ENCODE measurements at places on chromosomes 1 and 21.

- DNase-seq, result no peak
These were observed 1.8 kb downstream of the VANGL2 start for GRCh38 chr1:160402001-160402795.

- DNase-seq, result no peak
These were observed 87.2 kb downstream of the MRPL37 start for GRCh38 chr1:54287176-54287650.

DNA sequence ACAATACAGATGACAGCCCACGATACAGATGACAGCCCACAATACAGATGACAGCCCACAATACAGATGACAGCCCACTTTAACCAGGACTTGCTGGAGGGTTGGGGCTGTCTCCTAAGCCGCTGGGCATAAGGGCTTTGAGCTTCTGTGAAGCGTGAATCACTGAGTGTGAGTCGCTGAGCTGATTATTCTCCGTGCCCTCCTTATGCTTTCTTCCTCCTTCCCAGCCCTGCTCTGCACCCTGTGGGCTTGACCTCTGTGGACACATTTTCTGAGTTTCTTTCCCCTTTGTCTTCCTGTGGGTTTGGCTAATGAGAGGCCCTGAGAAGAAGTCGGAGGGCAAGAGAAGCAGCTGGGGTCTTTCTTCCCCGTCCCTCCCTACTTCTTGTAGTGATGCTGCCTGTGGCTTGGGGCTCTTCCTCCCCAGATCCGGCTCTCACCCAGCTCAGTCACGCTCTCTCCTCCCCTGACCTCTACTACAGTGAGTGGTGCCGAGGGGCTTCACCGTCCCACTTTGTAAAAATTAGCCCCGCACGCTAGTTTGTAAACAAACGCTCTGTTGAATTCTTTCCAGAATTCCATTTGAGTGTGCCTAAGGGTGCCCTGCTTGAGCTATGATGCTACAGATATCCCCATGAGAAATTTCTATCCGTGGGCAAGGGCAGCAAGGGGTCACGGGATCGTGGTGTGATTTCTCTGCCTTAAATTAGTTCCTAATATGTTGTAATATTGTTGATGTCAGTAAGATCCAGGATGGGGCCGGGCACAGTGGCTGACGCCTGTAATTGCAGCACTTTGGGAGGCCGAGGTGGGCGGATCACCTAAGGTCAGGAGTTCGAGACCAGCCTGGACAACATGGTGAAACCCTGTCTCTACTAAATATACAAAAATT is 46.4 kb upstream of the SOD1 start:
- no peak for DNase-seq

GRCh38 chr1:27958513-27958912 is 1.3 kb upstream of the XKR8 start:
- DNase-seq, result no peak

- DNase-seq, result no peak
These were observed 188.2 kb downstream of the AMY1C start for GRCh38 chr1:103937763-103938357.

GRCh38 chr1:100704473-100704872 is 15.1 kb upstream of the VCAM1 start:
- DNase-seq, result no peak

- no peak for DNase-seq
These were observed 87.9 kb downstream of the PRDM16 start for GRCh38 chr1:3156936-3157335.

DNA sequence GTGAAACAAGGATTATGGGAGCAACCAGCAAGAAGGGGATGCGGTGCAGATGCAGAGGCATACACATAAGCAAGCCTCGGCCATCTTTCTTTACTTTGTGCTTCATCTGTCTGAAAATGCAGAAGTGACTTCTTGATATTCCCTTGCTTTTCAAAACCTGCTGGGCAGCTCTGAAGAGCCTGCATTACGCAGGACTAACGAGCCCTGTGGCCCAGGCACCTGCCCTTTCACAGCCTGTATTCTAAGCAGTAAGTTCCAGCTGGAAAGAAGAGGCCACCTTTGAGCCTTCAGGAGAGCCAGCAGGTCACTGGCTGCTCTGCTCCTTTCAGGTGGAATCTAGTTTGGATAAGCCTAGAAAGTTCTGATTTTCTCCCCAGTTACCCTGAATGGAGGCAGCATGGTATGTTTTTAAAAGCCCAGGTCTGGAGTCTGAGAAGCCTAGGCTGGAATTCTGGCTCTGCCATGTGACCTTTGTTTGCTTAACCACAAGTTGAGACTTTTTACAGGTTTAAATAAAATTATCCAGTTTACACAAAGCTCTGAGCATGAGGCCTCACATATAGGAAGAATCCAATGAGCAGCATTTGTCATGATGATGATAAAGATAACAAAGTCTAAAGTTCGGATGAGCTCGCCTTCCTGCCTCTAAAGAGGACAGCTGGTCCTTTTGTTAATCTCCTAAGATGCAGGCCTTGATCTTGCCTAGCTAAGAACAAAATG is 122.9 kb downstream of the UBR4 start:
- no peak for DNase-seq

GRCh38 chr21:34362136-34362444 is 1.7 kb upstream of the KCNE2 start:
- no peak for DNase-seq

GRCh38 chr1:80059940-80060339 is 1053.4 kb upstream of the ADGRL4 start:
- no peak for DNase-seq

- no peak for DNase-seq
These were observed 242.0 kb downstream of the FOXD2 start for GRCh38 chr1:47679826-47680225.

DNA sequence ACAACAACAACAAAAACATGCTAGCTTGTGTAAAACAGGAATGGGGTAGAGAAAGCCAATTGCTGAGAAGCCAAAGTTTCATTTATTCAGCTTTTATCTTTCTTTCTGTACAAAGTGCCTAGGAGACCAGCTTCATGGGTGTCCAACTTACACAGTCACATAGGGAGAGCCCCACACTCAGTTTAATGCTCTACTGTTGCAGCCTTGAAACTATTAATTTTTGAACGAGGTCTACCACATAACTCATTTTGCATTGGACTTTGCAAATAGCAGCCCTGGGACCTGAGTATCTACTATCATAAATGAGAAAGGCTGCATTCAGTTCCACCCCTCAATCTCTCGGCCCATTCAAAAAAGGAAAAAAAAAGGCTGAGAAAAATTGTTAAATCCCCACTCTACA is 98.8 kb downstream of the ZNF644 start:
- DNase-seq, result no peak

DNA sequence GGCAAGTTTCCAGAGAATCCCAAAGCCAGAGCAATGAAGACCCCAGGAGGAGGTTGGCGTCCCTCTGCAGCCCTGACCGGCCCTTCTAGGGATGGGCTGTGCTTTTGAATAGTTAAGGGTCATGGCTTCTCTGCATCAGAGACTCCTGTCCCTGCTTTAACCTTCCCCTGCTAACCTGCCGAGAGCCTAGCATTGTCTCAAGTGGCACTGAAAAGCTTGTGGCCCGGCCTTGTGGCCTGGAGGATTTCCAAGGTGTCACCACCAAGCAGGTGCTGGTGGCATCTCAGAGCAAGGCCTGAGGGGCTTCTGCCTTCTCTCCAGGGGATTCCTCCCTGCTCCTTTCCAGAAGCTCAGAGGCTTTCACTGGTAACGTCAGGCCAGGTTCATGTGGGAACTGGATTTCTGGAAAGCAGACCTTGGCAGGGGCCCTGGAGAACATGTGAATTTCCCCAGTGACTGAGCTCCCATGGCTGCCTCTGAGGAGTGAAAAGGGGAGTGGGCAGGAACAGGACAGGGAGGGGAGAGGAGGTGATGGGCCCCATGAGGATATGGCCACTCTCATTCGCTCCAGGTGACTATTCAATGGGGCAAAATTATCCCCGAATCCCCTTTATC is 409.9 kb downstream of the PTPRU start:
- DNase-seq, result peak; percentile 0

- no peak for DNase-seq
These were observed 43.2 kb downstream of the NEK2 start for GRCh38 chr1:211632117-211632807.

DNA sequence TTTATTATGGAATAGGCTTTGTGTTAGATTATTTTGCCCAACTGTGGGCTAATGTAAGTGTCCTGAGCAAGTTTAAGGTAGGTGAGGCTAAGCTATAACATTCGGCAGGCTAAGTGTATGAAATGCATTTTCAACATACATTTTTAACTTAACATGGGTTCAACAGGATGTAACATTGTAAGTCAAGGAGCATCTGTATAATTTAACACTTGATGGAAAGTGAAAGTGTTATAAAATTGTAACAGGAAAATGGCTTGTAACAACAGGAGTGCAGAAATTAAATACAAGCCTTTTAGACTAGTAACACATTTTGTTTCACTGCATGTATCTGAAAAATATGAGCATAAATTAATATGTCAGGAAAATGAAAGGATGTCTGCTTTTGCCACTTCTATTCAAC is 42.3 kb downstream of the B3GALNT2 start:
- no peak for DNase-seq

GRCh38 chr1:33399375-33399774 is 31.5 kb downstream of the PHC2 start:
- DNase-seq, result no peak

- DNase-seq, result no peak
These were observed 236.4 kb downstream of the USH2A start for GRCh38 chr1:216186816-216187215.

- DNase-seq, result no peak
These were observed 37.8 kb downstream of the FAM78B start for GRCh38 chr1:166129006-166129405.

GRCh38 chr21:43005635-43006034 is 31.3 kb downstream of the PKNOX1 start:
- no peak for DNase-seq

GRCh38 chr1:94418664-94419655 is 771 bp downstream of the ABCD3 start:
- peak; percentile 29 for DNase-seq

GRCh38 chr1:35441926-35442579 is 115.2 kb downstream of the KIAA0319L start:
- DNase-seq, result no peak

- DNase-seq, result no peak
These were observed 3.2 kb upstream of the IBA57 start for GRCh38 chr1:228162286-228163006.

DNA sequence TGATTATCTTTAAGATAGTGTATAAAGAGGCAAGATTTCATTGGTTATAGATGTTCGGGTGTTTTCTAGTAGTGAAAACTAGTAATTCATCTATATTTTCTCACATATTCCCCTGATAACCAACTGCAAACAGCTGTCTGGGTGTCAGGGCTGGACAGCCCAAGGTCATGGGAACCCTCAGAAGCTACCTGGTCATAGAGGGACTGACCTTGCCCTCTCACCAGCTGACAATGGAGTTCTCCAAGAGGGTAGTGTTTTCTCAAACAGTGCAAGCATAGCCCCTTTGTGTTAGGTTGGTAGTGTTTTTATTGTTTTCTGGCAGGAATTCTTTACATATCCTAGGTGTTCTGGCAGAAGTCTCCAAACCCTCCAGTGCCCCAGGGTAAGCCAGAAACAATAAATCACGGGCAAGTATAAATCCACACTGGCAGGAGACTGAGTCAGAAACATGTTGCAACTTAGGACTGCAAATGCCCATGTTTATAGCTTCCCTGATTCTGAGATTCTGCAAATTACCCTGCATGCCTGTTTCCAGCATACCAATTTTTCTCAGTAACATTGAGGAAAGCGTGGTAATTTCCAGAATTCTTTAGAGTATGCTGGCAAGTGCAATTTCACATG is 82.8 kb upstream of the ATP1A1 start:
- no peak for DNase-seq

All from endothelial cell (in vitro differentiated cells).